ENCODE measurements at places on chromosomes 11 and 22. TPM values are rescaled to one million over a fixed set of nuclear protein-coding genes. Genes with fewer than 3 reads are reported as not detected.

The ZNF280B gene
- total RNA-seq, result 0.58 TPM

The LUZP2 gene
- 0.19 TPM for total RNA-seq

The SERHL2 gene
- total RNA-seq, result 3.6 TPM

The C11orf91 gene
- not detected for total RNA-seq

The PANX2 gene
- 0.19 TPM for total RNA-seq

The SYT13 gene
- under 0.01 TPM for total RNA-seq

The TSGA10IP gene
- not detected for total RNA-seq

The OR10A2 gene
- not detected for total RNA-seq

The SLN gene
- total RNA-seq, result not detected

The KCNJ5 gene
- total RNA-seq, result under 0.01 TPM

The EMID1 gene
- 0.28 TPM for total RNA-seq

The CYP2D6 gene
- total RNA-seq, result 0.56 TPM

The ART1 gene
- not detected for total RNA-seq

The OR52N2 gene
- total RNA-seq, result not detected

The PATZ1 gene
- 10.0 TPM for total RNA-seq

The SGSM1 gene
- total RNA-seq, result 0.28 TPM

The CYTH4 gene
- total RNA-seq, result under 0.01 TPM

The GRIA4 gene
- not detected for total RNA-seq

The C1QTNF5 gene
- total RNA-seq, result 11.0 TPM

The MYO7A gene
- total RNA-seq, result under 0.01 TPM

The RTN4R gene
- total RNA-seq, result 0.58 TPM

The TSPAN32 gene
- not detected for total RNA-seq

The SAA2 gene
- total RNA-seq, result 1.5 TPM

The P4HA3 gene
- total RNA-seq, result 47.9 TPM

The RAB38 gene
- 0.28 TPM for total RNA-seq

The TRPM5 gene
- not detected for total RNA-seq

The CYB5R2 gene
- total RNA-seq, result 3.4 TPM

The APOBEC3B gene
- 13.0 TPM for total RNA-seq

The GRM5 gene
- under 0.01 TPM for total RNA-seq

The USH1C gene
- total RNA-seq, result not detected

The POU2AF3 gene
- total RNA-seq, result not detected

The OR10D3 gene
- total RNA-seq, result not detected

The SCGB1D2 gene
- not detected for total RNA-seq

The POU2AF2 gene
- not detected for total RNA-seq

The SCGB1C1 gene
- total RNA-seq, result not detected

The TBX10 gene
- total RNA-seq, result not detected

The GGTLC2 gene
- total RNA-seq, result not detected

The TP53I11 gene
- 112 TPM for total RNA-seq

The MFRP gene
- total RNA-seq, result not detected
